ENCODE measurements at places on chromosomes 3 and 15. TPM values are rescaled to one million over a fixed set of nuclear protein-coding genes. Genes with fewer than 3 reads are reported as not detected.

The CELF6 gene
- 0.37 TPM for total RNA-seq

The SSUH2 gene
- 0.11 TPM for total RNA-seq

The SLC28A1 gene
- not detected for total RNA-seq

The ADAMTS17 gene
- total RNA-seq: 0.49 TPM

The ANKRD34C gene
- total RNA-seq: not detected

The ITIH3 gene
- not detected for total RNA-seq

The TNFSF10 gene
- total RNA-seq: 33.1 TPM

The GOLGA8B gene
- 47.9 TPM for total RNA-seq

The HTR3E gene
- total RNA-seq: not detected

The MCF2L2 gene
- 2.3 TPM for total RNA-seq

- no peak for DNase-seq
- H3K36me3 ChIP-seq: peaks cover 7% of the 10 kb centered on the region
- no peak overlapping the region for H3K27ac ChIP-seq
- no peak overlapping the region for H3K4me3 ChIP-seq
- H3K27me3 ChIP-seq: no peaks in the 10 kb centered on the region
Observed at GRCh38 chr3:129506231-129506742, 22.2 kb upstream of the RHO start.

DNA sequence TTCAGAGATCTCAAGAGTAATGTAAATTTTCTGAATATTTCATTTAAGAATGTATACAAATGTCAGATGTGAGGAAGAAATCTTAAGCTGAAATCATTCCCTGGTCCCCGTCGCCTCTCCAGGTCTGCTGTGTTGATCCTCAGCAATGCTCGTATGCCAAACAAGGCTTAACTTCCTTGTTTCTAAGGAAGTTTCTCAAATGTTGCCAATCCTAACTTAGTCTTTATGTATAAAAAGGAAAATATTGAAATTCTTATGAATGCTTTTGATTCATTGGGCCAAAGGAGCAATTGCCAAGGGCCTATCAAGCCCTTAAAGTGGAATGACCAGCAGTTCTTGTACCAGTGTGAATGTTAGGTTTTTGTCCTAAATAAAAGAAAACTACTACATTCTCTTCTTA lies 507.7 kb upstream of the SEMA6D start:
- H3K4me1 ChIP-seq: no peaks in the 10 kb centered on the region
- no peak overlapping the region for H3K4me3 ChIP-seq
- no peak overlapping the region for H3K27ac ChIP-seq
- H3K36me3 ChIP-seq: no peaks in the 10 kb centered on the region

- no peaks in the 10 kb centered on the region for H3K27me3 ChIP-seq
- no peak overlapping the region for H3K4me3 ChIP-seq
- no peak for DNase-seq
- peaks cover 3% of the 10 kb centered on the region for H3K4me1 ChIP-seq
- no peaks in the 10 kb centered on the region for H3K36me3 ChIP-seq
Observed at GRCh38 chr3:151386056-151386455, 1.5 kb upstream of the P2RY12 start.

DNA sequence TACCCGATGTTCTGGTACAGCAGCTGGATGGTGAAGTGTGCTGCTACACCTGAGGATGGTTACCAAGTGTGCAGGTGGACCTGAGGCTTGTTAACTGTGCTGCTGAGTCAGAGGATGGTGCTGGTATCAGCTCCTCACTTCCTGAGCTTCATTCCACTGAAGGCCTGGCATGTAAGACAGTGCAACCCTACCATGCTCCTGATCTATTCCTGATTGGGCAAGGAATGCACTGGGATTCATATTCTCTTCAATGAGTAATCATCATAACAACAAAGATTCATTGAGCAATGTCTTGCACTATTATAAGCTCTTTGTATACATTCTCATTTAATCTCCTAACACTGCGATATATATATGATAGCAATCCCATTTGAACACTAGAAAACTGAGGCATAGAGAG lies 62.9 kb upstream of the THSD4 start:
- H3K36me3 ChIP-seq: no peaks in the 10 kb centered on the region
- no peak overlapping the region for H3K27ac ChIP-seq
- no peak overlapping the region for H3K4me3 ChIP-seq
- no peaks in the 10 kb centered on the region for H3K4me1 ChIP-seq

DNA sequence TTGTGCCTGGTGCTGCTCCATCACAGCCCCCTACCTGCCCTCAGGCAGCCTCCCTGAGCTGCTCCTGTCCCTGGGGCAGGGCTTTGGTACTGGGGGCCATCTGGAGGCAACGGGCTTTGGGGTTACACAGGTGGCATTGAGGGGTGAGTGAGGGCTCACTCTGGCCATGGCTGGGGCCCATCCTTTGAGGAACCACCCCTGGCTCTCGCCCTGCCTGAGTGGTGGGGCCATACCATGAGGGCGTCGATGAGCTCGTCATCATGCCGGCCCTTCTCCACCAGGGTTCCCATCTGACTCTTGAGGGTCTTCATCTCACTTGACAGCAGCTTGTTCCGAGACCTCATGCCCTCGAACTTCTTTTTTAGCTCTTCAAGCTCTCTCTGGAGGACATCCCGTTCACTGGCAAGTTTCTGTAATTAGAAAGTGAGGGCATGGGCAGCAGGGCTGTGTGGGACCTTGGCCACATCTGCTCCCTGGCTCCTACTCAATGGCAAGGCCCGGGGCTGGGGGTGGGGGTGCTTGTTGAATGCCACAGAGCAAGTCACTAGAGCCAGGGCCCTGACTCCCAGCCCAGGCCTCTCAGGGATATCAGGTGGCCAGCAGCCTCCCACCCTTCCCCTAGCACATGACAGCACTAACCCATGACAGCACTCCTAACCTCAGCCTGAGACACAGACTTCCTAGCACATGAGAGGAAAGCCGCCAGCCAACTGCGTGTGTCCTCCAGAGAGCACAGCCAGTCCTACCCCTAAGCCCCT lies 33.5 kb downstream of the CCDC13 start:
- no peak overlapping the region for H3K4me3 ChIP-seq
- DNase-seq: no peak
- H3K27ac ChIP-seq: no peak overlapping the region
- no peaks in the 10 kb centered on the region for H3K27me3 ChIP-seq
- peaks cover 7% of the 10 kb centered on the region for H3K4me1 ChIP-seq

GRCh38 chr15:85606738-85607137 lies 188.0 kb downstream of the KLHL25 start:
- H3K27ac ChIP-seq: peak overlapping the region; percentile 59
- DNase-seq: no peak
- H3K27me3 ChIP-seq: no peaks in the 10 kb centered on the region
- H3K4me1 ChIP-seq: peaks cover 29% of the 10 kb centered on the region
- peaks cover 26% of the 10 kb centered on the region for H3K36me3 ChIP-seq

GRCh38 chr3:195148549-195148948 lies 122.4 kb downstream of the XXYLT1 start:
- peaks cover 34% of the 10 kb centered on the region for H3K4me1 ChIP-seq
- no peaks in the 10 kb centered on the region for H3K36me3 ChIP-seq
- peak overlapping the region; percentile 58 for H3K4me3 ChIP-seq
- H3K27me3 ChIP-seq: peaks cover 2% of the 10 kb centered on the region

DNA sequence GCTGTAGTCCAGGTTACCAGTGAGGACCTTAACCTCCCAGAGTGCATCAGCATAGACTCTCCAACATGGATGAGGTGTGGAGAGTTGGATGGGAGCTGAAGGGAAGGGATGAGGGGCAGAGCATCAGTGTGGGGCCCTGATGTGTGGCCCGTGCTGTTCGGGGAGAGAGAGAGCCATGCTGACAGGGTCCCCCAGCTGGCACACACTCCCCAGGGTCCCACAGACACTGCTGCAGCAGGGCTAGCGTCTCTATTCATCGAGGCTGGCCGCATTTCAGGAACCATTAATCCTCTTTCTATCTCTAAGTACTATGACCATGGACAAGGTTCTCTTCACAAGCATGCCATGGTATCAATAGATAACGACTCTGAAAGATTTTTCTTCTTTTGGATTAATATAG lies 85.9 kb upstream of the PLXNA1 start:
- H3K36me3 ChIP-seq: peaks cover 3% of the 10 kb centered on the region
- H3K27ac ChIP-seq: no peak overlapping the region
- no peaks in the 10 kb centered on the region for H3K27me3 ChIP-seq
- no peak overlapping the region for H3K4me3 ChIP-seq

DNA sequence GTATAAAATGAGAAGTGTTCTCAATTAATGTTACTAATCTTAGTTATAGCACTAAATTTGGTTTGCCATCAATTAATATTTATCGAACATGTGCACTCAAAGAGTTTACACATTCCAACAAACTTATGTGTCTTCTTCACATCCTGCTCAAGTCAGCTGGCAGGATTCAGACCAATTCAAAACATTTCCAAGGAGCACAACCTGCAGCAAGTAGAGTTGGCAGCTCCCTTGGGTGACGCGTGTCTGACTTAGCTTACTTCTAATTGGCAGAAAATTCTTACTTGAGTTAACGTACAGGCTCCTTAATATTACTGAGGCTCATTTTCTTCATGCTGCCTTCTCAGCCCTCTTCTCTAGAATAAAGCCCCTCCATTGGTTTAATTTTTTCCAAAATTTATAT lies 110.4 kb upstream of the PFN2 start:
- no peaks in the 10 kb centered on the region for H3K36me3 ChIP-seq
- no peak overlapping the region for H3K4me3 ChIP-seq
- H3K27ac ChIP-seq: no peak overlapping the region
- peaks cover 9% of the 10 kb centered on the region for H3K4me1 ChIP-seq
- H3K27me3 ChIP-seq: peaks cover 9% of the 10 kb centered on the region

DNA sequence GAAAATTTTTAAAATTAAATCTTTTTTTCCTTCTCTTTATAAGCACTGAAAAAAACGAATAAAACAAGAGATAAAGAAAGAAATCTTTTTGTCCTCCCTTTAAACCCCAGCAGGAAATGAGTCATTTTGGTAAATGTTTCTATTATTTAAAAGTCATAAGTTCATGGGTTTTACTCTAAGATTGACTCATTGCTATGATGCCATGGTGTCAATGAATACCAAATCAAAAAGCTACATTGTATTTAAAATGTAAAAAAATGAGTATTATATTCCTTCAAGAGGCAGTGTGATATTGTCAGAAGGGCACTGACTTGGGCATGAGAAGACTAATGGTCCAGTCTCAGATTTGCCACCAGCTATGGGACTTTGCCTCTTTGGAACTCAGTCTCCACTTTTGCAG lies 303.4 kb upstream of the DNAJC19 start:
- no peaks in the 10 kb centered on the region for H3K36me3 ChIP-seq
- H3K4me3 ChIP-seq: no peak overlapping the region
- H3K27me3 ChIP-seq: peaks cover 1% of the 10 kb centered on the region

DNA sequence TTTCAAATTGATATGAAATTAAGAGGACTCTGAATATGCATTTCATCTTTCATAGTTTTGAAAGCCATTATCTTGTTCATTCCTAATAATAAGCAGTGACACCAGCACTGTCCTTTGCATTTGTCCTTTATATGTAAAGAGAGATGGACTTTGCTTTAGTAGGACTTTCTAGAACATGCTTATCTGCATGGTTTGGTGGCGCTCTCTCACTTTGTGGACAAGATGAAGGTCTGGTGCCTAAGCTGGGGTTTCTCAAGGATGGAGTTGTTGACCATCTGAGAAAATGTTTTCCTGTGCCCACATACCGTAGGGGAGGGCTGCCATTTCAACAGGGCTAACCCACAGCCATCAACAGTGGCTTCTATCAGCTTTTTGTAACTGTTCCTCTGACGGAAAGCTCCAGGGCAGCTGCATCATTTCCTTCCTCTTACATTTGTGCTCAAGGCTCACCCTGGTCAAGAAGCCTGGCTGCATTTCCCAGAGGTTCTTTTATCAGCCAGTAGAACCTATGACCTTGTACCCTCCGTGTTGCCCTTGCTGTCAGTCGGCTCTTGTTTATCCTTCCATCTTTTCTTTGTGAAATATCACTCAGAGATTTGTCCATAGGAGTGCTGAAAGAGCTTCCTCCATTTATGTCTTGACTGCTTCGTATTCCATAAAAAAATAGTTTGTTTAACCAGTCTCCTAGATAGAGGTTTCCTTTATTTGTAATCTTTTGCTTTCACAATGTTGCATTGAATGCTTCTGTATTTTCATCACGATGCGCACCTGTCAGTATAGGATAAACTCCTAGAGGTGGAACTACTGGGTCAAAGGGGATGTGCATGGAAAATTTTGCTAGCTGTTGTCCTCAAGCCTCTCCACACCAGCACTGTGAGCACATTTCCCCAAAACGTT lies 44.6 kb downstream of the ABHD2 start:
- H3K36me3 ChIP-seq: peaks cover 25% of the 10 kb centered on the region
- no peak overlapping the region for H3K27ac ChIP-seq
- H3K4me3 ChIP-seq: no peak overlapping the region
- DNase-seq: no peak
- no peaks in the 10 kb centered on the region for H3K27me3 ChIP-seq

DNA sequence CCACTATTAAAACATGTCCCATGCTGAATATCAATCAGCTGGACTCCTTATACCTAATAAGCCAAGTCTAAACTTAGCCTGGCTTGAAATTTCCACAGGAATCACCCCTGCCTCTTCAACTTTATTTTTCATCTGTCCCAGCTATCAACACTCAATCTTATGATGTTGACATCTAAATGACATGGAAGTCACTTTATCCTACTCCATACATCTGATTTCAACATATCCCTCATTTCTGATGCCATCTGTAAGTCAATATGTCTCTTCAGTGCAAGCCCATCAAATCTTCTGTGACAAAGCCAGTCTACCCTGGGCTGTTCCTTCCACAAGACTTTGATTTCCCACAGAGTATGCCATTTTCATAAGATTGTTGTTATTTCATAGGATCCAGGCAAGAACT lies 143.6 kb upstream of the SEMA6D start:
- DNase-seq: no peak
- no peak overlapping the region for H3K4me3 ChIP-seq
- H3K27ac ChIP-seq: no peak overlapping the region
- no peaks in the 10 kb centered on the region for H3K4me1 ChIP-seq
- H3K36me3 ChIP-seq: no peaks in the 10 kb centered on the region

GRCh38 chr3:48370333-48370713 lies 1.7 kb upstream of the FBXW12 start:
- no peak overlapping the region for H3K4me3 ChIP-seq
- no peaks in the 10 kb centered on the region for H3K36me3 ChIP-seq
- no peaks in the 10 kb centered on the region for H3K27me3 ChIP-seq
- H3K27ac ChIP-seq: no peak overlapping the region

GRCh38 chr15:56608993-56609392 lies 124.3 kb downstream of the ZNF280D start:
- no peaks in the 10 kb centered on the region for H3K36me3 ChIP-seq
- peaks cover 16% of the 10 kb centered on the region for H3K27me3 ChIP-seq
- H3K4me1 ChIP-seq: peaks cover 7% of the 10 kb centered on the region
- no peak overlapping the region for H3K4me3 ChIP-seq
- DNase-seq: no peak

DNA sequence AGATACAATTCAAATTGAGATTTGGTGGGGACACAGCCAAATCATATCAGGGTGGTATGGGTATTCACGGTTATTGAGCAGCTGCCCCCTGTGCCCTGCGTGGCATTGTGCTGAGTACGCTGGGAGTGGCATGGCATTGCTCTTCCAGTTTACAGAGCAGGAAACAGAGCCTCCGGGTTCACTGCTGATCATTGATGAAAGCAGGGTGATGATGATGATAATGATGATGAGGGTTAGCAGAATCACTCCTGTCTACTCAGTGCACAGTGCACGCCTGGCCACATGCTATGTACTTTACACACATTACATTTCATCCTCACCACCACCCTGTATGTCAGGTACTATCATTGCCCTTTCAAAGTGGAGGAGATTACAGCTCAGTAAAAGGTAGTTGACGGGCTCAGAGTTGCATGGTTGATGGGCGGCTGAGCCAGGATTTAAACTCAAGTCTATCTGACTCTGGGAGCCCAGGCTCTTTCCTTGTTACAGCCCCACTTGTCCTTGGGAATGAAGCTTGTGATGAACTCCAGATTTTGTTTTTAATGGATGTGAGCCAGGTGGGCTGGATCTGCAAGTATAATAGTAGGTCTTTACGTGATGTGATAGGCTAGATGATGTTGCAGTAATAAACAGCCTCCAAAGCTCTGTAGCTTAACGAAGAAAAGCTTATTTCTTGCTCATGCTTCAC lies 87.6 kb upstream of the MYZAP start:
- no peak for DNase-seq
- no peak overlapping the region for H3K27ac ChIP-seq
- H3K4me3 ChIP-seq: no peak overlapping the region
- H3K4me1 ChIP-seq: no peaks in the 10 kb centered on the region

Data from activated CD4-positive, alpha-beta T cell treated with anti-CD3 and anti-CD28 coated beads for 36 hours (primary cell).